ENCODE measurements at places on chromosomes 4 and X.

- DNase-seq, result peak; percentile 66
Observed at GRCh38 chr4:175536852-175537453, 275.1 kb downstream of the GPM6A start.

- DNase-seq, result peak; percentile 21
Observed at GRCh38 chr4:88809576-88810219, 112.1 kb upstream of the NAP1L5 start.

- DNase-seq, result peak; percentile 67
Observed at GRCh38 chrX:66163849-66164411, at the start of gene HEPH. Gene HEPH, plus strand, starts transcription at chrX:66164247. Its CDS starts 6,324 bp downstream, at chrX:66170571.

- DNase-seq, result no peak
Observed at GRCh38 chr4:105632599-105632998, 75.9 kb downstream of the INTS12 start.

DNA sequence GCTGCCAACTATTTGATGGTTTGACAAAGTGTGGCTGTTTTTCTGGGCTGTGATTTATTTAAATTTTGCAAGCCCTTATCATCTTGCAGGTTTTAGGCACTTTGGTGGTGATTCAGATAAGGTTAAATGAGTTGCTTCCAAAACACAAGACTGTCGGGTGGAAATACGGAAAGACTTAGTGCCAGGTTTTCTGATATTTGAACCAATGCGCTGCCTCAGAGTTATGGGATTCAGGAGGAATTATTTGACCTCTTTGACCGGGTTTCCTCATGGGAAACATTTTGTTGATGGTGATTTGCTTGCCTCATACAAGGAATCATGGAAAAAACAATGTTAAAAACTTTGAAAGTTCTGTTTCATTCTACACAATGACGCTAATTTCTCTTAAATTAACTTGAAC lies 136.1 kb upstream of the MAP9 start:
- DNase-seq, result no peak

GRCh38 chr4:112145790-112146501 lies 692 bp downstream of the FAM241A start:
- peak; percentile 36 for DNase-seq

DNA sequence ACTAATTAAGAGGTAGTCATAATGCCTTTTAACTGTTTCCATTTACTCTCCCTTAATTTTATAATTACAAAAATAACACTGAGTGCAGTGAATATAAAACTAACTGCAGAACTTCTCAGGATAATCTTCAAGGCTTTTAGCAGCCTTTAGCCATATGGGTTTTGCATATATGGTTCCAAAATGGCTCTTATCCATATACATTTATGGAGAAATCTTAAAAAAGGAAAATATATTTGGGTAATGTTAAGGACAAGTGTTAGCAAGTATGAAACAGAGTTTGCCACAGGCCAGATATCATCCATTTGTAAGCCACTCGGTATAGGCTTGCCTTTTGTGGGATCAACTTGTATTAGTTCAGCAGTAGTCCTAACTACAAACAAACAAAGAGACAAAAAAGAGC lies 423.4 kb downstream of the PDHA2 start:
- DNase-seq, result no peak

DNA sequence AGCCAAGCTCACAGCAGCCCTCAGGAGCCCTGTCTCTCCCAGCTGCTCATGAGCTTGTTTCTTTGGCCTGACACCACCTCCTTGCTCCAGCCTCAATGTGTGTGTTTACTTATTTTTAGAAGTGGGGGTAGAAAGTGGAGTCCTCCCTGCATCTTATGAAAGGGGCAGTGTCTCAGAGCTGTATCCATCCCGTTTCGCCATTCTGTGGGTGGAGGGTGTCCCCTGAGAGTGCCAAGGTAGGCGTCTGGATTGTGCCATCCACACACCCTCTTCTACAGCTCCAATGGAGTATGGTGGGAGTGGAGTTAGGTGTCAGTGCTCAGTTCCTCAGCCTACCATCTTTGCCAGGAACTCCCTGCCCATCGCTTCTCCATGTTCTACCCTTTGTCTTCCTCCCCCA lies 8.3 kb downstream of the SPON2 start:
- no peak for DNase-seq

GRCh38 chr4:156583265-156583664 lies 388.3 kb downstream of the PDGFC start:
- DNase-seq, result no peak

- no peak for DNase-seq
Observed at GRCh38 chr4:41542526-41543275, 4.7 kb downstream of the LIMCH1 start.

GRCh38 chr4:845836-846251 lies 19.9 kb upstream of the CPLX1 start:
- peak; percentile 29 for DNase-seq

DNA sequence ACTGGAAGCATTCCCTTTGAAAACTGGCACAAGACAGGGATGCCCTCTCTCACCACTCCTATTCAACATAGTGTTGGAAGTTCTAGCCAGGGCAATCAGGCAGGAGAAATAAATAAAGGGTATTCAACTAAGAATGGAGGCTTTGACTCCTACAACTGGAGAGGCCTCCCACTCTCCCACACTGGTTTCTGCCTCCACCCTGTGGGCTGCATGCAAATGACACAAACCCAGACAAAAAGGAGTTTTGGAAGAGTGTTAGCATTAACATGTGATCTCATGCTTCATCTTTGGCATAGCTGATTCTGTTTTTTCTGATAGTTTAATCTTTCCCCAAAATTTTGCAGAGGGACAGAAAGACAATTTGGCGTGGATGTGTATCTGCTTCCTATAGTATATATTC lies 80.8 kb upstream of the IQCM start:
- DNase-seq, result peak; percentile 62

- no peak for DNase-seq
Observed at GRCh38 chr4:117941611-117942010, 92.7 kb upstream of the NDST3 start.

DNA sequence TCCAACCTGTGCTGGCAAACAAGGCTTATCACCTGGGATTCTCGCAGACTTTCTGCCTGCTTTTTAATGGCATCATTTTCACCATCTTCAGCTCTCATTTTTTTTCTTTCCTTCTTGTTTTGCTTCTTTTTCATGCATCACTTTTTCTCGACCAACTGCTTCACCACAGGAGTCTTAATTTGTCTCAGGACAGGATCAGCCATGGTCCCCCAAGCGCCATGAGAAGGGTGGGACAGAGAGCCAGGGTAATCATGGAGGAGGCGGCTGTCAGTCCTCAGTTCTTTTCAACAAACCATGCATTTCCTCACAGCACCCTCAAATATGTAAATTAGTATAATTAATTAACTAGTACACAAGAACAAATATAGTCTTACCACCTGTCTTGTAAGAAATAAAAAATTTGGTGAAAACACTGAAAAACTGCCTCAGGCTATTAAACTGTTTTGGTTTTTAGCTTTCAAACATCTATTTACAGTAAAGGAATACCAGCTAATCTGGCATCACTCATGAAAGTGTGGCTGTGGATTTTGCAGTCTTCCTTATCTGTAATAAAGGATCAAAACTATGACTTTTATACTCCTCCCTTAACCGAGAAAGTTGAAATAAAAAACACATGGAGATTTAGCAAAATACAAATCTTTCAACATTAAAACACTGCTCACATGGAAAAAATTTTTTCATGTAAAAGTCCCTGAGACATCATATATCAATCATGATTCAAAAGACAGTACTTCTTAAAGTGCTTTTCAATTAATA lies 19.1 kb downstream of the EIF4E start:
- DNase-seq, result no peak

DNA sequence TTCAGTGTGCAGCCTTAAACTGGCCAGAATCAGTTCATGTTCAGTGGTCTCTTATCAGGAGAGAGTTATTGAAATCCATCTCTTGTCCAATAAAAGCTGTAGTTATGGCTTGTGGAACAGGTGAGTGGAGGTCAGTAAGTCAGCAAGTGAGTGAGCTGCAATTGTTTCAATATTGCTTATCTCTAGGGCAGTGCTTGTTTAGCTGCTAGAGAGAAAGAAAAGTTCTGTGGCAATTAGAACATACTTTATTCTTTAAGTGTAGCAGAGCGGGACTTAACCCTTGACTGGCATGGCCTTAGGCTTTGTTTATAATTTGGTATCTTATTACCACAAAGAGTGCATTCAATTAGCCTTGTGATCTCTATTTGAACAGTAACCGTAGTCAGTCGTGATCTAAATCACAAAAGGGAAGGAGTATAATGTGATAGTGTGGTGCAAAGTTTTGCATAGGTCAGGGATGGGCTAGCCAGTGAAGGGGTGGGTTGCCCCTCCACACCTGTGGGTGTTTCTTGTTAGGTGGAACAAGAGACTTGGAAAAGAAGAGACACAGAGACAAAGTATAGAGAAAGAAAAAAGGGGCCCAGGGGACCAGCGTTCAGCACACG lies 6.9 kb upstream of the ETDC start:
- DNase-seq, result no peak

DNA sequence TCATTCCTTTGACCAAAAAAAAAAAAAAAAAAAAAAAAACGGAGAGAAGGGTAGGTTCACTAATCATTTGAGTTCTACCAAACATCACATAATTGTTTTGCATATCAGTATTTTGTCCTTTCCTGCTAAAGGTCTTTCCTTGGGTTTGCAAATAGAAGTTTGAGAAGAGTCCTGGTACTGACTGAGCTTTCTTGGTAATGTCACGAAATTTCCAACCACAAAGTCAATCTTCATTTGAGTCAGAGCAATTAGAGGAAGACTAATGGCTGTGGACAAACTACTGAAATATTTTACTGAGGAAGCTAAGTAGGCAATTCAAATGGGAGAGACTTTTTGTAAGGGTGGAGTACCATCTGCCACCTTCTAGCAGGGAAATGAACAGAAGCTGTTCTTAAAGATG lies 21.7 kb upstream of the CD40LG start:
- no peak for DNase-seq

GRCh38 chr4:182215148-182215547 lies 28.1 kb upstream of the TENM3 start:
- DNase-seq, result no peak

DNA sequence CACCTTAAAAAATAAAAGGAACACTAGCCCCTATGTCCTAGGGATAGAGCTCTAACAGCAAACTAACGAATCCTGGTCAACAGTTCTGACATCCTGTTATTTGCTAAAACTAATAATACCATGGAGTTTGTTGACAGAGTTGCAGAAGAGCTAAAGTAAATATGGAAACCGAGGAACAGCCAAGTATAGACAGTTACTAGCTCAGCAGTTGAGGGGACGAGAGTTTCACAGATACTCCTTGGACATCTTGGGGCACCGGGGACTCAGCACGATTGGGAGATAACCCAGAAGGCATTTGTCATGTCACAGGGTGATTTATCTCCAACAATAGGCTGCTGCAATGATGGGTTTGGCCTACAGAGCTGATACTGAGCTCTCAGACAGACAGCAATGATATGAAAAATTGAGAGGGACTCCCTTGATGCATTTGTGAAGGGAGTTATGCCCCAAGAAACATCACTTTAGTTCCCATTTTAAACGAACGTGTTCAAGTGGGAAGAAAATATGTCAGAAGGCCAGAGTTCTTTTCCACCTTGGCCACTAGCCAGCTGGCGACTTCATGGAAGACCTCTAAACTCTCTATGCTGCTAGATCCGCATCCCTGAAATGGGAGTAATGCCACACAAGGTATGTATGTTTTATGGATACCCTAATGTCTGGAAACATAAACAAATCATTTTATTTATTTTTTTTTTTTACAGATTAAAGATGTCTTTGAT lies 48.6 kb downstream of the TSC22D3 start:
- DNase-seq, result no peak

GRCh38 chr4:38805530-38806145 lies 1.0 kb upstream of the TLR1 start:
- no peak for DNase-seq

DNA sequence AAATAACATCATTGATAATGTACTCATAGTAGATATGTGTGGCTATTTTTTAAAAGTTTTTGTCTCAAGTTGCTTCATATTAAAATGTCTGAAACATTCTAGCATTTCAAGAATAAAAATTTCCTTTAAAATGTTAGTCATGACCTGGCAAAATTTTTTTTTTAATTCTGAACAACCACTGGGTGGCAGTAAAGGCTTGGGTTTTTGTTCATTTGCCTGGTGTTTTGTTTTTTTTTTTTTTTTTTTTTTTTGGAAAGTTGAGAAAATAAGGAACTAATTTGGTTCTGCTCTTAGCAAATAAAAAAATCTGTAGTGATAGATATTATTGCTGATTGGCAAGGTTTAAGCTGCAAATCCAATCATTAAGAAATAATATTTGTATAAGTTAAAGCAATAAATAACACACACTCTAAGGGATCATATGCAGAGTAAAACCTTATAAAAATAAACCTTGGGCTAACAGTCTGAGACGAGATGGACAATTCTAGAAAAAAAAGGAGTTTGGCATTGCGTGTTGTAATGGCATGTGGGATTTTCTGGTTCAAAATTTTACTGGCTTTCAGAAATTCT lies 81.4 kb downstream of the CEP44 start:
- DNase-seq, result peak; percentile 53

DNA sequence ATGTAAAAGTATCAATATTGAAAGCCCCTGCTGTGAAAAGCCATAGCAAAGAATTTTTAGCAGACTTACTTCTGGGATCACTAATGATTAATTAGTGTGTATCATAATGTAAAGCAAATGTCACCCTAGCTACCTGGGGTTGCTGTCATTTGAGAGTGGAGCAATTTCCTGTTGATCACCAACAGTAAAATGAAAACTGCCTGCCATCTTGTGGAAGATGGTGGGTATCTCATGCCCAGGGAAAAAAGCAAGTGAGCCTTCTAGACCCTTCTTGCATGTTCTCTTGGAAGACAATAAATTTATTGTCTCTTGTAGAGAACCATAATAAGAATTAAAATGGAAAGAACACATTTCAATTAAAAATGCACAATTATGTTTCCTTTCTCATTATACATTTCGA lies 360.2 kb downstream of the ZIC3 start:
- DNase-seq, result no peak

GRCh38 chr4:85995361-85995760 lies 364.5 kb downstream of the MAPK10 start:
- no peak for DNase-seq

- no peak for DNase-seq
Observed at GRCh38 chrX:64456828-64457227, 61.6 kb upstream of the MTMR8 start.

- no peak for DNase-seq
Observed at GRCh38 chr4:5979981-5980380, 38.2 kb downstream of the C4orf50 start.

DNA sequence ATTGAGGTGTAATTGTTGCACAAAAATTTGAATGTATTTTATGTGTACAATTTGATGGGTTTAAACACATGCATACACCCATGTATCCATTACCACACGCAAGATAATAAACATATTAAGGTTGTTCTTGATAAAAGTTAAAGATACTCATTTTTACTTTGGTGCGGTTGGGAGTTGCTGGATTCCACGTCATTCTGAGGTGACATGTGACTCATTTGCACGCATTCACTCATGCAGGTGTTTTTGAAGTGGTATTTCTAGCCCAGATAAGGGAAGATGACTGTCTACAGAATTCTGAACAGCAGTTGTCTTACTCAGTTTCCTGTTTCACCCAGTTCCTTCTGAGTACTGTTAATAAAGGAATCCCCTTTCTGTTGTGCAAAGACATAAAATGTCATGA lies 142.0 kb downstream of the RTL3 start:
- no peak for DNase-seq

- DNase-seq, result peak; percentile 22
Observed at GRCh38 chr4:82201805-82202641, 171.8 kb downstream of the HNRNPD start.

Measured in AG10803 (cell line).